ENCODE measurements at places on chromosomes 5 and 9.

DNA sequence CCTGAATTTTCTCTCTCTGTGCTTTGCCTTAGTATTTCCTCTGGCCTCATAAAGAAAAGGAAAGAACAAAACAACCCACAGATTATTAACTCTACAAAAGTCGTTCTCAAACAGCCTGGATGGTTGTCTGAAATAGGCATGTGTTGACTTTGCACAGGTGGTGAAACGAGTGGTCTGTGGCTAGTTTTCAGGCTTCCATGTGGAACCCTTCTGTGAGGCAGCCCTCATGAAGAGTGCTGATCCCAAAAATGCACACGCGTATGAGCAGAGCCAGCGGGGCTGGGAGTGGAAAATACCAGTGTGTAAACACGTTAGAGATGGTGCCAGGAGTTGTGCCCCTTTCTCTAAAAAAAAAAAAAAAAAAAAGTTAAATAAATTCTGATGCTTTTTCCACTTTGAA, 4.9 kb upstream of the PSAT1 start:
- no peak for DNase-seq

DNA sequence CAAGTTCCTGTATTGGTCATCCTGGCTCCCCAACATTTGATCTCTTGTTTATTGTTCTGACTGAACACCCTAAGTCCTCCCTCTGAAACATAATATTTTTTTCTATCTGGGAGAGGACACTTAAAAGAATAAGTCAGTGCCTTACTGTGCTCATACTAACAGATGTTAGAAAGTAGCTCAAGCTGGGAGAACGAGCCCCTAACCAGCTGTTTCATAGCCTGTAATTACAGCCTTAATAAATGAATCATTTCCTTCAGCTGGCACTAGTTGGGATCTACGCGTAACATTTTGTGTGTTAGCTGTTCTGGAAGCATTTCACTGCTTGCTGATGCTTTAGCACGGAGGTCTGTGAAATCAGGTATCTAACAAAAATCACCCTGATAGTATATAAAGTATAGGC, 345.9 kb upstream of the RIOK2 start:
- no peak for DNase-seq

GRCh38 chr5:171299228-171299627, 9.8 kb upstream of the TLX3 start:
- DNase-seq, result no peak

DNA sequence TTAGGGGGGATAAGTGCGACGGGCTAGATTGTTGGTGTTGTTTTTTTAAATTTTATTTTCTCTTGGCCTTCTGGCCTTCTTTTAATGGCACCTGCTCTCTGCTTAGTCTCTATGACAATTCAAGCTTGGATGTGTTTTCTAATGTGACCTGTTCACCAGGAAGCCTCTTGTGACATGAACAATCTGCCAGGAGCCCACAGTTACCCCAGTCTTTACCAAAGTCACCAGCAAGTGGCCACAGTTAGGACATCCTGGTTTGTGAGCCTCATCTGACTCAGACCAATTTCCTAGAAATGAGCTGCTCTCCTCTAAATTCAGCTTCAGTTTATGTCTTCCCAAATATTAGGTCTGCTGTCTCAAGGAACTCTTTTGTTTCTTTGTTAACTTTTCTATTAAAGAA, 135.8 kb downstream of the TLE4 start:
- DNase-seq, result no peak

DNA sequence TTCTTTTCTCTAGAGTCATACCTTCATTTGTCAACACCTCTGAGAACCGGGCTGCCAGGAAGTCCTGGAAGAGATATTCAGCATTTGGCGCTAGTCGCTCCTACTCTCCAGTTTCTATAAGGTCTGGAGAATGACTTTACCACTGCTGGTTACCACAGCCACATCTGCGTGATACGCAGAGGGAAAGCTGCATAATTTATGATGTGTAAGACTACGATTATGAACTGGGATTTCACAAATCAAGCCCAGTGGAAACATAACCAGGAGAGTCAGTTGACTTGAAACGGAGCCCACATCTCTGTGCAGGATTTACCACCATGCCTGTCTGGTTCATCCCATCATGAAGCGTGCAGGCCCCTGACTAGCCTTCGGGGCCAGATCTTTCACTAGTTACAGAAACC, 72.6 kb downstream of the FGF1 start:
- DNase-seq, result no peak

DNA sequence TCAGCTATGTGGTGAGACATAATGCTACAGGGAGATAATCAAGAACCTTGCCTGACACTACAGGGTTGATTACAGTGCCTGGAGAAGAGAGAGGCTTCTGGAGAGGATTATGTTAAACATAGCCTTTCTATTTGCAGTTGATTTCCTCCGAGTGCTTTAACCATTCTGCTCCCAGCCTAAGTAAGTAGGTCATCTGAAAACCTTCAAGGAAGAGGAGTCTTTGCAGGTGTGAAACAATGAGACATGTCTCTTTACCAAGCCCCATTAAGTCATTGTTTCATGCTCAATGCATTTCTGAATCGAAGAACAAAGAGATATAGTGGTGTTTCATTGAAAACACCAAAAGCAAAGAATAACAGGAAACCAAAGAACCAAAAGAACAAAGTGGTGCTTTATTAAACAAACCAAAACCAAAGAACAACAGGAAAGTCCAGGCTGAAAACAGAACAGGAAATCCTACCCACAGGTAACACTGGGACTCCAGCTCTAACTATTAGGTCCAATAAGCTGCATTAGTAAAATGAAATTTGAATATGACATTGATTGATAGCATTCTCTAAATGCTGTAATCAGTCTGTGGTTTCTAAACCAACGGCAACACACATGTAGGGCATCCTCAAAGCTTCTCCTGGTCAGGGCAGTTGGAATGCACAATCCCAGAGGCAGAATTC, 113.3 kb upstream of the SPATA31D4 start:
- peak; percentile 22 for DNase-seq

- no peak for DNase-seq
Observed at GRCh38 chr9:119003201-119003611, 366.0 kb downstream of the BRINP1 start.

- no peak for DNase-seq
Observed at GRCh38 chr5:148816357-148816756, 10.1 kb upstream of the ADRB2 start.

- no peak for DNase-seq
Observed at GRCh38 chr9:72977670-72978069, 24.8 kb upstream of the ALDH1A1 start.

DNA sequence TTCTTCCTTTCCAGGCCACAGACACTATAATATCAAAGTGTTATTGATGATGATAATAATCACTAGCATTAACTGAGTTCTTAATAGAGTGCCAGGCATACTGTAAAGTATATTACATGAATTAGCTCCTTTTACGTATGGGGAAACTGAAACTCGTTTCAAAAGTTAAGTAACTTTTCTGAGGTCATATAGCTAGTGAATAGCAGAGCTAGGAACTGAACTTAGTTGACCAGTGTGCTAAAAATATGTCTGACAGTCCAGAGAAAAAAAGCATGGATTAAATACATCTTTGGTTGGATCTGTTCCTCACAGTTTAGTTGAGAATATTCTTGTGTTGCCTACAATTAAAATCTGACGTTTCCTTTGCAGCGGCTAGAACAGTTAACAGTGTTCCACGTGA, 18.4 kb upstream of the CATSPER3 start:
- no peak for DNase-seq

GRCh38 chr5:79938468-79938867, 52.6 kb downstream of the MTX3 start:
- DNase-seq, result no peak

- DNase-seq, result peak; percentile 98
Observed at GRCh38 chr5:177456976-177457851, 10.6 kb downstream of the PRR7 start.

DNA sequence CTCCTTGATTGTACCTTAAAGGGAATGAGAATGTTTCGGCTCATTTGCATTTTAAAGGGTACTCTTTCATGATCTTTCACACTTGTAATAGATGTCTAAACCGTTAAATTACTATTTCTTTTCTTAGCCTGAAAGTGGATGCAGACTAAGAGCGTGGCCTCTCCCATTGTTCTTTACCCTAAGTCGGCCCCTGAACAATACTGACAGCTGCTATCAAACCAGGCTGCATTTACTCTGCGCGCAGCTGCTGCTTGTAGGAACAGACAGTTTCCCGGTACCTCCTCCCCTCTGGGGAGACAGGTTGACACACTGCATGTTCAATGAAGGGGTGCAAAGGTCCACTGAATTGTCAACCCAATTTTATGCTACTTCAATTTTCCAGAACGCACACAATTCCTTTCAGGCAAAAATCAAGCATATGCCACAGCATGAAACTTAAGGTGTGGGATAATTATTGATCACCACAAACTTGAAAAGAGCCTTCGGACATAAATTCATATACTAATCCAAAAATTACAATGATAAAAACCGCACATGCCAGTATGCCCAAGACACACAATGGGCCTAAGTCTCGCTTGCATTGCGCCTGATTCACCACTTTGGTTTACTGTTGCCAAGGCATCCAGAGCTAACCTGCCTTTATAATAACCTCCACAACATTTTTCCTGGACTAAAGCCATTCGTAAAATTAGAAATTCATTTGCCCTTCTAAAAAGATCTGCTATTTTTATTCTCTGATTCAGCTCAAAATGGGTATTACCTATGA, 39.7 kb downstream of the TLE1 start:
- no peak for DNase-seq

- peak; percentile 86 for DNase-seq
Observed at GRCh38 chr5:61280761-61281427, 51.2 kb upstream of the ZSWIM6 start.

DNA sequence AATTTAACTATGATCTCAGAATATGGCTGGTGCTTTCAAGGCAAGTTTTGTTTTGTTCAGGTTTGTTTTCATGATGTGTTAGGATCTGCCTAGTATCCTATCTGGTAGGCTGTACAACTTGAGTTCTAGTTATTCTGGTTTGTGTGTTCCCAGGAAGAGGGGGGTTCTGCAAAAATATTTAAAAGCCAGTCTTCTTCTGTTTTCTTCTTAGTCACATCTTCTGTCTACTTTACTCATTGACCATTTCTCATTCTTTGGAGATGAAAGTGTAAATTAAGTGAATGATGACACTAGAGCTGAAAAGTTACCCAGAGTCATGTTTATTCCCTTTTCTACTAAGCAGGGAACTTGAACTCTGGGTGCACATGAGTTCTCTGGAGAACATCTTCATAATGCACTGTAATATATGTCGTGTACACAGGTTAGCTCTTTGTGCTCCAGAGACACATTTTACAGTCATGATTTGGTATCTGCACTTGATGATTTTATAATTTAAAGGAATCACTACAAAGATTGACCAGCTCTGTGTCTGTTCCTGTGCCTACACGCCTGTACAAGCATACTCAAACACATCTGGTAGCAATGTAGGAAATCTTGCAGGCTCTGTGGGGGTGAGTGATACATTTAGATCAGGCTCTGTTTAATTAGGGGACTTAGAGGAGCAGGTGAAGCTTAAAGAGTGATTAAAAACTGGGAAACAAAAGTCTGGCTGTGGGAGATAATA, 5.0 kb downstream of the SMAD5 start:
- no peak for DNase-seq

DNA sequence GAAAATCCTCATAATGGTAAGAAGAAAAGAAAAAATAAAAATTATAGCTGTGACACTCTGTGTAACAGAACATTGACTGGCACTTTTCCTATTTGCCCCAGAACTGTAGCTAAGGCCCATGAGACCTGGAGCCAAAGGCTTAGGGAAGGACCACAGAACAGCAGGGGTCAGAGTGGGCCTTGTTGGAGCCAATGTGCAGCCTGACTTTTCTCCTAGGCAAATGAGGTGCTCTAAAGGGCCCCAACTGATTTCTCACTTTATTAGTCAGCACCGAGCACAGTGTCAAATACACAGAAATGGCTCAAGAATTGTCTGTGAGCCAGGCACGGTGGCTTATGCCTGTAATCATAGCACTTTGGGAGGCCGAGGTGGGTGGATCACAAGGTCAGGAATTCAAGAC, 4.0 kb upstream of the MEGF9 start:
- no peak for DNase-seq

Data from LNCaP clone FGC (cell line).